Stimulated activated CD4-positive, alpha-beta T cell treated with anti-CD3 and anti-CD28 coated beads, Interleukin-15, amount 100 ng/mL, for 1 hour (primary cell): ENCODE measurements at places on chromosomes 7 and 10.

- DNase-seq: no peak
Observed at GRCh38 chr7:69800495-69800894, 202.2 kb downstream of the AUTS2 start.

DNA sequence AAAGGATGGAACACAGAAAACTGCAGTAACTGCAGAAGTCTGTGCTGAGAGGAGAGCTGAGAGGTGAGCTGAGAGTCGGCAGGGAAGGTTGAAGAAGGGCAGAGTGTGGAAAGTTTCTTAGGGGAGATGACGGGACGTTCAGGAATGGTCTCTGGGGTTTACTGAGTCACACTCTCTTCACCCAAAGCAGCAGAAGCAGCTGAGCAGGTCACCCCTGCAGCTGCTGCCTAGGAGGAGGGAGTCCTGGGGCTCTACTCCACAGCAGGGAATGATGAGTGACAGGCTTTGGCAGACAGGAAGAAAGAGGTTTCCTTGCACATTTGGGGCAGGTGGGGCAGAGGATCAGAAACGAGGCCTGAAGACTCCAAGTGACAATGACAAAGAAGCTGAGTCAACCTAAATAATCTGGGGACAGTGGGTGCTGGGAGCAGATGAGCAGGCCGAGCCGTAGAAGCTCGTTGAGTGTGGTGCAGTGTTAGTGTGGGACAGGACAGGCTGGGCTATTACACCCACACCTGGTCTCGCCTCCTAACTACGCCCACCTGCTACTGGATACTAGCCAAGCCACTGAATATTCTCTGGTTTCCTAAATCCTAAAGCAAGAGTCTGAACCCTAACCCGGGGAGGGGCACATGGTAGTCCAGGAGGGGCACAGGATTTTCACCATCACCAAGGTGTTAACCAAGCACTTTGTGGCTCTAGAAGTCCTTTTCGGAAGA lies 24.9 kb downstream of the BEND7 start:
- DNase-seq: no peak

GRCh38 chr10:10591715-10592341 lies 425.8 kb upstream of the CELF2 start:
- no peak for DNase-seq

- no peak for DNase-seq
Observed at GRCh38 chr7:141685285-141686023, 16.5 kb downstream of the DENND11 start.

GRCh38 chr7:102284399-102284798 lies 2.3 kb upstream of the SH2B2 start:
- no peak for DNase-seq

DNA sequence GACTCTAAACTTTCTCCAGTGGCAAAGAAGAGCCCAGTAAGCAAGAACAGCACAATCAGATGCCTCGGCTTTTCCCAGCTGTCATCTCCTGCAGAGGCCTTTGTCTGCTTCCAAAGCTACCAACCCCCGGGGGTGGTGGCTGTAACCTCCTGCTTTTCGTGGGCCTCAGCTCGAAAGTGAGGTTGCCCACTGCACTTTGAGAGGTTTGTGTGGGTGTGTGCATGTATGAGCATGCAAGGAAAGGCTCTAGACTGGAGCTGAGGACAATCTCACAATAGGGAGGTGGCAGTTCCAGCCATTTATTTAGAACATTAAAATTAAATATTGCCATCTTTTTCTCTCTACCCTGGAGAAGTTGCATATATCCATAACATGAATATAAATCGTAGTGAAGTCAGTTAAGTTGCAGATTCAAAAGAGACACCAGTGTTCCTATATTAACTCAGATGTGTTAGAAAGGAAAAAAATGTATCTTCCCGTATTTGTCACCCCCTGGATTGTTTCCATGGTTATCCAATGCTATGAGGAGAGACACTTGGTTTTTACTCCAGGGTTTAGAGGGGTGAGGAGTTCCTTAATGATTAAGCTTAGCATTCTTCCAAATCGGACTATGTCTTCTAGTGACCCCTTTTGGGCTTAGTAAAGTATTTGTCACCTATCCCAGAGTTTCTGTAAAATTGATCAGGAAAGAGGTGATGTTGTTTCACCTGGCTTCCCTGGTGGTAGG lies 781.1 kb downstream of the INHBA start:
- no peak for DNase-seq

DNA sequence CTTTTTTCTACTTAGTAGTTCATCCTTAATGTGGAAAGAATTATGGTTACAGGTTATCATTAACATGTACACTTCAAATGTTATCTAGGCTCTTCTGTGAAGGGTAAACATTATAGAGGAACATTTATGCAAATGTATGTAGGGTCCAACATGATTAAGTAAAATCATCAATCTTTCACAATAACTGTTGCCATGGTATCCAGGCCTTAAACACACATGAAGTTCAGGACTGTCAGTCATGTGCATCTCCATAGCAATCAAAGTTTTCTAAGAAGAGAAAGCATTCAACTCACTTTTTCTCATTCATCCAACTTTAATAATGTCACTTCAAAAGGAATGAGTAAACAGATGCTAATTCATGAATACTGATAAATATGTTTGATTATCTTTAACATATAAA lies 83.6 kb downstream of the DNAJC1 start:
- no peak for DNase-seq

DNA sequence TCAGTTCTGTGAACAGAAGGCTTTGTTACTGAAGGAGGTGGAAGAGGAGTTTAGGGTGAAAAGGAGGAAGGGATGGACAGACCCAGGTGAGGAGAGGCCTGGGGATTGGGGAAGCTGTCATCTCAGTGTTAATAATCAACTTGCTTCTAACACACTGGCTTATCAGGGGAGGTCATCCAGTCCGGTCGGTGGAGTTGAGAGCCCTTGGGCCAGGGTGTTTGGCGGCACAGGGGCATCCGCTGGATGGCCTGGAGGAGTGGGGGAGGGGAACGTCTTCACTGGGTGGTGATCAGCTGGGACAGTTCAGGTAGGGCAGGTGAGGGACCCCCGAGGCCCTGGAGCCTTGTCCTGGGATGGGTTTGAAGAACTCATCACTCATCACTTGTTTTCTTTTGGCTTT lies 33.9 kb downstream of the SHH start:
- DNase-seq: no peak

GRCh38 chr7:140404565-140405065 lies 757 bp downstream of the RAB19 start:
- no peak for DNase-seq

DNA sequence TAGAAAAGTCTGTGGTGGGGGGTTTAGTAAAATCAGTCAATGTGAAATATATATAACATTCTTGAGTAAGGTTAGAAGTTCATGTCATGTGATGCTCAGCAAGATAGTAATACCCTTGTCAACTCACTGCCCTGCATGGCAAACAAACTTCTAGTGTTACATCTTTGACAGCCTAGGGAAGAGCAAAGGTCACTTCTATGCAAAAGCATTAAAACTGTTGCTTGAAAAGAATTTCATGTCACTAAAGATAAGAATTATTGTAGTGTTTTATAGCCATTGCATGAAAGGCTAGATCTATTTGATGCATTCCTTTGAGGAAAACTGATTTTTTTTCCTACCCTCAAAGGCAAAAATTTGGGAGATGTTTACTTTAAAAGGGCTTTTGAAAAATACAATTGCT lies 176.0 kb downstream of the SKAP2 start:
- DNase-seq: no peak

GRCh38 chr10:69960606-69960987 lies 92.0 kb upstream of the MACROH2A2 start:
- no peak for DNase-seq

GRCh38 chr10:95860166-95860940 lies 47.4 kb upstream of the CC2D2B start:
- DNase-seq: no peak
